ENCODE measurements at places on chromosomes 1 and 21. TPM values are rescaled to one million over a fixed set of nuclear protein-coding genes. Genes with fewer than 3 reads are reported as not detected.

DNA sequence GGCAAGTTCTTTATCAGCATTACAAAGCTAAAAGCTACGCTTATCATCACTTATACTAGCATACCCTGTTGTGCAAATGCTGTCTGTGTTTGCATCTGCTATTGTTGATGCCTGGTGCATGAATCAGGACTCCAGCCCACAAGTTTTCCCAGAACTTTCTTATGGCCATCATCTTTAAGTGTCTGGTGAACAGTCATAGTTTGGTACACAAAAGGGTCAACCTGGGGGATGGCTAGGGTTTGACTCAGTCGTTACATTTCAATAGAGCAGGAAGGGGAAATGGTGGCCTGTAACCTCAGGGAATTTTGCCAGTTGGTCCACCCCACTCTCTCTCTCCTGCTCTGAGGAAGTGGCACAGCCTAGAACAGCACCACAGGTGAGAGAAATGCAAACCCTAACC lies 35.4 kb downstream of the SELL start:
- DNase-seq, result no peak

GRCh38 chr1:245996811-245997210 lies 510.3 kb downstream of the SMYD3 start:
- DNase-seq, result peak; percentile 40

DNA sequence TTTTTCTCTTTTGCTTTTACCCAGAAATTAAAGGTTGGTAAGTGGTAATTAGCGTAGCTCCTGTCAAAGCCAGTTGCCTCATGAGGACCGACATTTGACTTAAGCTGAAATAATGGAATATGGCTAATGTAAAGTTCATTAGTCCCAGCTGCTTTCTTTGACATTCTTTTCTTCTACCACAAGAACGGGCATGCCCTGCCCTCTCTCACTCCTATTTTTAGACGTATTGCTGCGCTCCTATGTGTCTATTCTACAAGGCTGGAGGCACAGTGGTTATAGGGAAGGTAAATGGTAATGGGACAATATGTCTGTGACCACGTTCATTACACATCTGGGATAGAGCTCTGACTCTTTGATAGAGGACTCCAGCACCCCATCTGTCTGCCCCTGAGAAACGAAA lies 6.8 kb downstream of the CORT start:
- DNase-seq, result no peak

RHD gene
- 1.1 TPM for polyA plus RNA-seq

DNA sequence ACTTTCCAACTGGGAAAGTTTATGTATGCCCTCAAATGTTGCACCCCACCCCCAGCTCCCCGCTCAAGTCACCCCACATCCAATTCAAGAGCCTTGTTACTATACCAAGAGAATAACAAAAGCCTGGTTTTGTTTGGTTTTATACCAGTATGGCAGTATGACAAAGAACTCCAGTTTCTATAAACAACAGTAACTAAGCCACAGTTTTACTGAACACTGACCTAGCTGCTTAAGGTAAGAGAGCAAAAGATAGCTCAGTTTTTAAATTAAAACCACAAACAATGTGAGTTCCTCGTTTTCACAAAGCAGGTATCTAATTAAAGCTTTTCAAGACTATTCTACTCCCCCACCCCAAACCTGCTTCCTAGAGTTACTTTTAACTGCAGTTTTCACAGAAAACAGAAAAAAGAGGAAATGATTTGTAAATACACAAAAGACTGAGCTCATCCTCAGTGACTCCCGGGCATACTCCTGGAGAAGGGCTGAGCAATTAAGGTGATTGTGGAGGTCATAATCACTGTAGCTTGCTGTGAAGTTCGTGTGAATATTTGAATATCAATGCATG lies 59.3 kb upstream of the LHX8 start:
- DNase-seq, result no peak

CRP gene
- not detected for polyA plus RNA-seq

GRCh38 chr1:9437961-9438430 lies 101.3 kb upstream of the SLC25A33 start:
- no peak for DNase-seq

GRCh38 chr21:30234643-30235042 lies 18.7 kb upstream of the CLDN8 start:
- DNase-seq, result no peak

DNA sequence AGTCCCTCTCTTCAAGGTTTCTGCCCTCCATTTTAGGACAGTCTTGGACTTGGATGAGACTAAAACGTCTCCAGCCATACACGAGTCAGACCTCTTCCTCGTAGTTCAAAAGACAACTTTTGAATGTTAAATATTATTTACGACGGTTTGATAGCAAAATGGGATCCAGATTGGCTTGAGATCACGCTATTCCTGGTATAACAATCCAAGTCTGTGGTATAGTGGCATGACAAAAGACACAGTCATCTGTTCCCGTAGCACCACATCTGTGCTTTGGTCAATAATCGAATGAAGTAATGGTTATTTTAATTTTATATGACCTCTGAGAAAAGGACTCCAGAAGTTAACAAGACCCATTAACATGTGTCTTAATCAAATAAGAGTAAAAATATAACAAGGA lies 7.0 kb downstream of the PCP4 start:
- DNase-seq, result no peak

GRCh38 chr1:228082918-228083870 lies 686 bp downstream of the ARF1 start:
- DNase-seq, result no peak

All from renal pelvis (tissue), 12 donors.